ENCODE measurements at places on chromosomes 6 and 20.

DNA sequence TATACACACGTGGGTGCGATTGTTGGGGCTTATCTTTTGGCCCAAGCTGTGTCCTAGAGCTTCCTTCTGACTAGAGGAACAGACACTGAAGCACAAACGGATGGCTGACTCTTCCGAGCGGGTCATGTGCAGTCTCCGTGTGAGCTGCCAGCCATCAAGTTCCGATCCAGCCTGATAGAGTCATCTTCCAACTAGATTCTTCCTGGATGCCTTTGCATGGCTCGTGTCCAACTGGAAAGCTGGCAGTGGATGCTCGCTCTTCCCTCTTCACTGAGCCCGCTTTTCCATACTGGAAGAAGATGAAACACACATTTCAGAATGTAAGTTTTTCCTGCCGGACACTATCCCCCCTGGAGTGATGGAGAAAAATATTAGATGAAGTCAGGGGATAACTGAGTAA lies 148.1 kb downstream of the SCML4 start:
- DNase-seq, result no peak

GRCh38 chr6:5995658-5995948 lies 11.1 kb downstream of the NRN1 start:
- no peak for DNase-seq

DNA sequence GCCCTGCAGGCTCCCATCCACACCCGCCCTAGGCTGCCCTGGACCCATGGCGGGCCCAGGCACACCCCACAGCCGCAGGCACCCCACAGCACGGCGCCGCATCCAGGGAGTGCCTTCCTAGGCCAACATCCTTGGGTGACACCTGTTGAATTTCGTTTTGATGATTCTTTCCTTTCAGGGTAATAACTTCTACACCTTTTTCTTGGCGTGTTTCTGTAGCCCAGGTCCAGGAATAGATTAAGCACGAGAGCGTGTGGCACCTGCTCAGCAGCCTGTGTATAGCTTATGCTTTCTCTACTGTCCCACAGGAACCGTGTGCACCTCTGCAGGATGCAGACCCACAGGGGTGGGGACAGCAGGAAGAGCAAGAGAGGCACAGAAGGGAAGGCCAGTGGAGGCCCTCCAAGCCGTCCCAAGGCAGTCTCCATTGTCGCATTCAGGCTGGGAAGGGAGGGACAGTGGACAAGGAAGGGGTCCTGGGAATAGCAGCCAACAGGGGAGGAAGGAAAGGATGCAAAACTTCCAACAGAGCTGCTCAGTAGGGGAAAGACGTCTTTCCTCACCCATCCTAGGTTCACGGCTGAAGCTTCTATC lies 118.1 kb upstream of the AFDN start:
- DNase-seq, result no peak

DNA sequence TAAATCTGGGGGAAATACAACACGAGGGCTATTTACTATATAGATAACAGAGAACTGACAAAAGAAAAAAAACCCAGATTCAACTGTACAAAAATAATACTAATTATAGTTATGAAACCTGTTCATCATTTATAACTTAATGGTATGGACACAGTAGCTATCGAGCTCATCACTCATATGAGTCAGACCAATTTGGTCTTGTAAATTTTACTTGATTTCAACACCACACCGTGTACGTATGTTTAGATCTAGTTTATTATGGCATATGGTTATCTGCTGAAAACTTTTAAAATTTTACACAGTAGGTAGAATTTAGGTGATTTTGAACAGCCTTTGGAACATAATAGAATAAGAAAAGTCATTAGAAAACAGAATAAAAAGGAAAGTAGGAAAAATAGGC lies 5.5 kb downstream of the MYLK4 start:
- no peak for DNase-seq

DNA sequence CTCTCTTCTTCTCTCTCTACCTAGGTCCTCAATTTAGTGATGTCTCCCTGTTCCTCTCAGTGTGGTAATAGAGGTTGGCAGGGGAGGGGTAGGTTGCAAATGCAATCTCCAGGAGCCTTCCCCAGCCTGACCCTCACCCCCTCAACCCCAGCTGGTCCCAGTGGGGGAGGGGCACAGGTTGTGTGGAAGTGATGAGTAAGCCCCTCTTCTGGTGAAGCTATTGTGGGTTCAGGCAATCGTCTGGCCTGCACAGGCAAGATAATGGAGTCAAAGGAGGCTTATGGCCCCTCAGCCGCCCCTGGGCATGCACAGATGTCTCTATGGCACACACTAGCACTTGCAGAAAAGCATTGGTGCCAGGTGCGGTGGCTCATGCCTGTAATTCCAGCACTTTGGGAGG lies 10.8 kb upstream of the ADA start:
- DNase-seq, result no peak

DNA sequence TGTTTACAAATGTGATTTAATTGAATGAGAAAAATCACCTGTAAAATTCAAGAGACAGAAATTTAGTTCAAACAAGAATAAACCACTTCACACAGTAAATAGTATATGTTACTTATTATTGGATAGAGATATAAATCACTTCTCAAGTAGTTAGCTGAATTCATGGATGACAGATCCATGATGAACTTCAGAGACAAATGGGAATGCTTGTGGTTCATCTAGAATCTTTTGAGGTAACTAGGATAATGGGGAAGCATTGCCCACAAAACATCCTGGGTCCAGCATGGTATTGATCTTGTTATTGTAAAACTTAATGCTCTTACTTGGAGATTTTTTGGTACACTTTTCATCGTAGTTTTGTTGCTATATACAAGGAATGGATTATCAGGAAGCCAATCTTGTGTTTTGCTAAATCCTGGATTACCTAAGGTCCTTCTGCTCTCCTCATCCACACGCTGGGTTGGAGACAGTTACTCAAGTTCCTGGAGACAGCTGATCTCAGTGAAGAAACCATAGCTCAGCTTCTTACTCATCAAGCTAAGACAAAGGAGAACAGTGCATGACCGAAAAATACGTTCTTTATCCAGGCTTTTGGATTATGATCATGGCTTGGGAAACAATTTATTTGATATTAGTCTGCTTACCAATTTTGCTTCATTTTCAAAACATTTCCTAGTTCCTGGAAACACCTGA lies 142.5 kb upstream of the PREP start:
- DNase-seq, result no peak

DNA sequence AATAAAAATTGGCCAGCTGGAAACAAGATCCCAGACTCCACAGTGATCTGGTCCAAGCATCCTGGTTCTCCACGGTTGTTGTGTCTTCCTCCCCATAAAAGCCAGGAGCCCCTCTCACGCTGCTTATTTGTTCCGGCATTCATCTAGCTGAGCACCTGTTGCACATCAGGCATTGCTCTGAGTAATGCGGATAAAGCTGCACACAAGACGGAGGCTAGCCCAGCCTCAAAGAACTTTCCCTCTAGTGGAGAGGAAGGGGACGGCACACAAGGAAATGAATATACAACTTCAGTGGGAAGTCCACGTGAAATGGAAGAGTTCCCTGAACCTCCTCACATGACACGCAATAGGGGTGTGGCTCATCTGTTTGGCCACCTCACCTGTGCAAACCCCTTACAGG lies 30.3 kb upstream of the NXT1 start:
- DNase-seq, result peak; percentile 5

- peak; percentile 39 for DNase-seq
These were observed 5.9 kb upstream of the KIAA1755 start for GRCh38 chr20:38266426-38266825.

GRCh38 chr6:157592541-157592940 lies 211.6 kb downstream of the ZDHHC14 start:
- no peak for DNase-seq

GRCh38 chr20:59596690-59597089 lies 7.7 kb upstream of the PHACTR3 start:
- no peak for DNase-seq

DNA sequence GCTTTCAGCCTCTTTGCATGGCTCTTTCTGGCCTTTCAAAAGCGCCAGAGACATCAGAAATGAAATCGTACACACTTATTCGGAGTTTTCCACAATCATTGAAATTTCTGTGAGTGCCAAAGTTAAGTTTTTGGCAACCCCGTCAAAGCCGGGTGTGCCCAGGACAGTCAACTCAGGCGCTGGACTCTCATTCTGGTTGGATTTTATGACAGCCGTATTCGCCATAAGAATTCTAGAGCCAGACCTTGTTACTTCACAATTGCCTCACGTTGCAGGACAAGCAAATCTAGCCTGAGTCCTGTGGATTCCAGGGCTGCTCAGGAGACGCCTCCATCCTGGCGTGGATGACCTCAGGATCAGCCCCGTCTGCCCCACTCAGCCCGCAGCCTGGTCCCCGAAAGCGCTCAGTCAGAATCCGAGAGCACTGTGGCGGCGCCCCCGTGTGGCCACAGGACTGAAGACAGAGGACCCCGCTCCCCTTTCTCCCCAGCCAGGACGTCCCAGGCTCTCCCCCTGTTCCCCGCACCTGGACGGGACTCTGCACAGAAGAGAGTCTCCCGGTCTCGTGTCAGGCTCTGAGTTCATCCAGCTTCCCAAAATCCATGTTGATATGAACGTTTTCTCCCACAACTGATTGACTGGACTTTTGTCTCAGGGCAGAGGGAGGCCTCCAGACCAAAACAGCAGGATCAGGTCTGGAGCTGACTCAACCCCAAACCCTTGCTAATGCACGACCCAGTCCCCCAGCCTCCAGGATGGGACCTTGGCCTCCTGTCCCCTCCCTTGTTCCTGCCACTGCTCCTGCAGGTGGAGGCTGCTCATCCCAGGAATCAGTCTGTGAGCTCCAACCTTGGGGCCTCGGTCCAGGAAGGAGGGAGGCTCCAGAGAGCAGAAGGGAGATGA lies 38.2 kb downstream of the MICA start:
- peak; percentile 93 for DNase-seq

- no peak for DNase-seq
These were observed 129.8 kb upstream of the GJE1 start for GRCh38 chr6:142002825-142003405.

DNA sequence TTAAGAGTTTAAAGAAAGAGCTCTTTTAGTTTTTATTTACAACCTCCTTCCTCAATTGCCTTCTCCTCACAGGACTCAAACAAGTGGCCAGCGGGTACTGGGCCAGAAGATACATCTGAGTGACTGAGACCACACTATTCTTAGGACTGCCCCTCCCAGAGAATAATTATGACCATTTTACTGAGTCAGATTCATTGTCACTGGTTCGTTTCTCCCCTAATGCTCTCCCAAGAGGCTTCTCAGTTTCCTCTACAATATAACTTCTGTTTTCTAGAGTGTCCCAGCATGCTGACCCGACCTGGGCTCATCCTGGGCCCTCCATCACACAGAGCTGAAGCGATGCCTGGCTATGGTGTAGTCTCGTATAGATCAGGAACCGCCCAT lies 279.9 kb downstream of the CD83 start:
- no peak for DNase-seq

DNA sequence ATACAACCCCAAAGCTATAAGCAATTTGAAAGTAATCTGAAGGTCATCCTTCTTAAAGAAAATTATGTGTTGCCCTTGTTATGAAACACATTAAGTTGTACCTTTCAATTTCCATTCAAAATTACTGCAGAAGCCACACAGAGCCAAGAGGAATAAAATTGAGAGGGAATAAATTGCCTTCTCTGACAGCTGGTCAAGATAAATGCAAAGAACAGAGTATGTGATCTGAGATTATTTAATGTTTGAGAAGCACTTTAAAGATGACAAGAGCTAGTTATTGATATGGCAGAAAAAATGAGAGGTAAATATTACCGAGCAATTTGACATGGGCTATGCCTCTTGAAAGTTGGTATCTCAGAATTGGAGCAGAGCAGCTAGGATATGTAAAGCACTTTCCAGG lies 61.6 kb downstream of the TRDN start:
- DNase-seq, result no peak

DNA sequence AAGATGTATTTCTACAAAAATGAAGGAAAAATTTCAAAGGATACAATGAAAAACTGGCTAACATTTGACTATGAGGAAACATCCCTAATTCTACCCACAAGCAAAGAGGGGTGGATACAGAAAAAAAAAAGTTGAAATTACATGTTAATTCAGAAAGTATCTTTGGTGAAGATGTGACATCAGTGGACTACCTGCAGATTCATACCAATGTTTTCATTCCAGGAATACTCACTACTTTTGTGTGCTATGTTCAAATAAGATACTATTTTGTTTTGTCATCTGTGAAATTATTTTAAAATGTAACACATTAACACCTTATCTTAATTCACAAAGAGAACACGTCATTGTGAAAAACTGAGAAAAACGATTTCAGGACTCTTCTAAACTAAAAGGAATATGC lies 159.3 kb upstream of the SHLD1 start:
- no peak for DNase-seq

DNA sequence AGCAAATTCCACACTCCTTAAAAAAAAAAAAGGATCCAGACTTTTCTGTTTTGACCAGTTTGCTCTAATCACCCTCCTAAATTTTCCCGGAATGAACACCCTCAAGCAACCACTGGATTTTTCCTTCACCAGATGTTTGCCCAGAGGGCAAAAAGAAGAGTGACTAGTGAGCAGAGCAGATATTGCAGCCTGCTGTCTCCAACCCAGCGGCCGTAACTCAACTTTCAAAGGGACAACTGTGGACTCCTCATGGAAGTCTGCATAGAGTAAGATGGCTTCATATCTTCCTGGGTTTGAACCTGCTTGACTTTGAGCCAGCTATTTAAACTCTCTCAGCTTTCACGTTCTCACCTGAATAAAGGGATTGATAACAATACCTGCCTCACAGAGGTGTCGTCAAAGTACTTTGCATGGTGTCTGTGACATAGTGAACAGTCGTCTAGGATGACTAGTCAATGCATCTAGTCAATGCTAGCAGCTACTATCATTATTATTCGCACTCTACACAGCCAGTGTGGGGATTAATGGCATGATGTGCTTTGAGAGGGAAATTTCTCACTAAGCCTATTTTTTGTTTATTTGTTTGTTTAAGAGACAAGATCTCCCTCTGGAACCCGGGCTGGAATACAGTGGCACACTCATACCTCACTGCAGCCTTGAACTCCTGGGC lies 92.2 kb upstream of the HIVEP1 start:
- DNase-seq, result no peak

GRCh38 chr6:93222071-93222851 lies 197.1 kb downstream of the EPHA7 start:
- no peak for DNase-seq

- no peak for DNase-seq
These were observed 23.0 kb downstream of the RAB23 start for GRCh38 chr6:57198926-57199636.

- DNase-seq, result no peak
These were observed 47.6 kb upstream of the MYL9 start for GRCh38 chr20:36493801-36494114.

GRCh38 chr20:50093240-50093639 lies 19.7 kb downstream of the UBE2V1 start:
- no peak for DNase-seq

GRCh38 chr20:47546184-47547033 lies 44.7 kb downstream of the NCOA3 start:
- no peak for DNase-seq
